ENCODE measurements at places on chromosomes 4 and X.

DNA sequence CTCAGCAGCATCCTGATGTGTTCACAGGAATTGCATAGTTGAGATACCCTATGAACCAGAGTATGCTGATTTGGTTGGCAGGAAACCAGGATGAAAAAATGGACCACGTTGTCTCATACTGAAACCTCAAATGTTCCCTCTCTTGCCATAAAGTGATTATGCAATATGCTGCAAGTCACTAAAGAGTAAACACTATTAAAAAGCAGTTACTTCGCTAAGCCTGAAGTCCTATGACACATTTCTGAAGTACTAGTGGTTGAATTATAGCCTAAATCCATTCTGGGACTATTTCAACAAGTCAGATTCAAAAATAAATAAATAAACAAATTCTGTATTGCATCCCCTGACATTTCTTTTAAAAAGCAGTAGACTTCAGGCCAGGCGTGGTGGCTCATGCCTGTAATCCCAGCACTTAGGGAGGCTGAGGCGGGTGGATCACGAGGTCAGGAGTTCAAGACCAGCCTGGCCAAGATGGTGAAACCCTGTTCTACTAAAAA lies 106.0 kb upstream of the NAP1L5 start:
- no peak for DNase-seq

- no peak for DNase-seq
Observed at GRCh38 chr4:152382057-152382785, 153.7 kb downstream of the FBXW7 start.

- DNase-seq, result no peak
Observed at GRCh38 chr4:76802236-76803021, 95.5 kb downstream of the SOWAHB start.

- no peak for DNase-seq
Observed at GRCh38 chr4:74157154-74157553, 764 bp upstream of the MTHFD2L start.

- no peak for DNase-seq
Observed at GRCh38 chrX:134073341-134073740, 87.9 kb upstream of the GPC3 start.

DNA sequence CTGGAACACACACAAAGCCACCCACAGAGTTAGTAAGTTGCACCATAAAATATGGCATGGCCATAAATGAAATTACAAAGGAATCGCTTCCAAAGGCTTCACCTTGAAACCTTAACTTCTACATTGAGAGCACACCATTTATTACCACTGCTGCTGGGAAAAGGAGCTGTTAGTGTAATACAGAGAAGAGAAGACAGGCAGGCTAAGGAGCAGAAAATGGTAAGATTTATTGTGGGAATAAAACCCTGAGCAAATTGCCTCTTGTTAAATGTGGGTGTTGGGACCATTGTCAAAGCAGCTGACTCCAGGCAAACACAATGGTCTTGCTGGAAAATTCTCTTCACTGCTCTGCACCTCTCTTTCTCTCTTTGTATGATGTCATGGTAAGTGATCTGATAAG lies 79.2 kb upstream of the NHS start:
- DNase-seq, result no peak

- DNase-seq, result no peak
Observed at GRCh38 chr4:30863021-30863420, 142.9 kb downstream of the PCDH7 start.

GRCh38 chrX:9997524-9997923 lies 30.4 kb downstream of the CLDN34 start:
- no peak for DNase-seq

- no peak for DNase-seq
Observed at GRCh38 chr4:121594796-121595526, 101.8 kb downstream of the ANXA5 start.

DNA sequence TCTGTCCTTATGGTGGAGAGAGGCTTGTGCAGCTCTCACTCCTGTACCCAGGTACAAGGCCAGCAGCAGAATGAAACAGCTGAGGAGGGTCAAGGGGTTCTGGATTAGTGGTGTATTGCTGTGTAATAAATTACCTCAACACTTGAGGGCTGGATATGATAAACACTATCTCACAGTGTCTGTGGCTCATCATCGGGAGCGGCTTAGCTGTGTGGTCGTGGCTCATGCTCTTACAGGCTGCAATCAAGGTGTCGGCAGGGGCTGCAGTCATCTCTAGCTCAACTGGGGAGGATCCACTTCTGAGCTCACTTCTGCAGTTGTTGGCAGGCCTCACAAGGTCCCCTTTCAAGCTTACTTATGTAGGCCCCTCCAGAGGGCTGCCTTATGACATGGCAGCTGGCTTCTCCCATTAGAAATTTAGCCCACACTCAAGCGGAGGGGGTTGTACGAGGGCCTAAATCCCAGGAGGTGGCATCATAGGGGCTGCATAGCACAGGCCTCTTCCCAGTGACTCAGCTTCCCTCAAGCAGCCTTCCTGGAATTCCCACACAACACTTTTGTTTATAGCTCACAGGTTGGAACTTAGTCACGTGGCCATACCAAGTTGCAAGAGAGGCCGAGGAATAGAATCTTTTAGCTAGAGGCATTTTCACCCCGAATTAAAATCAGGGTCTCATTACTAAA lies 148.2 kb upstream of the RPS6KA3 start:
- no peak for DNase-seq

- no peak for DNase-seq
Observed at GRCh38 chrX:100648458-100649417, 4.7 kb downstream of the SRPX2 start.

GRCh38 chrX:46551494-46552128 lies 6.4 kb upstream of the ZNF674 start:
- DNase-seq, result no peak

DNA sequence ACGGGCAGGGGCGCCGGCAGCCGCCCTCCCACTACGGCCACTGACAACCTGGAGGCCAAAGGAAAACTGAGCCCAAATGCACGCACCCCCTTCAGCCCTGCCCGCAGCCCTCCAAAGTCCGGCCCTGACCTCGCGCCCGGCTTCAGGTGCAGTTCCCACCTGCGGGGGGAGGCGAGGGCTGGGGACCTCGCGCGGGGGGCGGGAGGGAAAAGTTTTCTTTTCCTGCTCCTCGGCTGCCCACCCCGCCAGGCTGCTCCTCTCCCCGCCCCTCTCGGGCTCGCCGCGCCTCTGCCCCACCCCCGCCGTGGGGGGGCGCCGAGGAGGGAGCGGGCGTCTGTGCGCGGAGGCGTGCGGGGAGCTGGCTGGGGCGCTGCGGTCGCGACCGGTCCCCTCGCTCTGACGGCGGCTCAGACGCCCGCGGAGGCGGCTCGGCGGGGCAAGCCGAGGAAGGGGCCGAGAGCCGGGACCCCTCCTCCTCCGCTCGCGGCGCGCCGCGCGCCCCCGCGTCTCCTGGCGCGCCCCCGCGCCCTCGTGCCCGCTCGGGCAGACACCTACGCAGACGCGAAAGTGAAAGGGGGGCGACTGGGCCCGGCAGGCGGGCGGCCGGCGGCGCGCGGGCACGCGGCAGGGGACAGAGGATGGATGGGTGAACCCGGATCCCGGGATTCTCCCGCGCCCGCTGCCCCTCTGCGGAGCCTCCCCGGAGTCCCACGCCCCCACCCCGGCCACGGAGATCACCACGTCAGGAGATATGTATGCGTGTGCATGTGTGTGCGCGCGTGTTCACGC lies 3.1 kb upstream of the NR3C2 start:
- DNase-seq, result peak; percentile 66

DNA sequence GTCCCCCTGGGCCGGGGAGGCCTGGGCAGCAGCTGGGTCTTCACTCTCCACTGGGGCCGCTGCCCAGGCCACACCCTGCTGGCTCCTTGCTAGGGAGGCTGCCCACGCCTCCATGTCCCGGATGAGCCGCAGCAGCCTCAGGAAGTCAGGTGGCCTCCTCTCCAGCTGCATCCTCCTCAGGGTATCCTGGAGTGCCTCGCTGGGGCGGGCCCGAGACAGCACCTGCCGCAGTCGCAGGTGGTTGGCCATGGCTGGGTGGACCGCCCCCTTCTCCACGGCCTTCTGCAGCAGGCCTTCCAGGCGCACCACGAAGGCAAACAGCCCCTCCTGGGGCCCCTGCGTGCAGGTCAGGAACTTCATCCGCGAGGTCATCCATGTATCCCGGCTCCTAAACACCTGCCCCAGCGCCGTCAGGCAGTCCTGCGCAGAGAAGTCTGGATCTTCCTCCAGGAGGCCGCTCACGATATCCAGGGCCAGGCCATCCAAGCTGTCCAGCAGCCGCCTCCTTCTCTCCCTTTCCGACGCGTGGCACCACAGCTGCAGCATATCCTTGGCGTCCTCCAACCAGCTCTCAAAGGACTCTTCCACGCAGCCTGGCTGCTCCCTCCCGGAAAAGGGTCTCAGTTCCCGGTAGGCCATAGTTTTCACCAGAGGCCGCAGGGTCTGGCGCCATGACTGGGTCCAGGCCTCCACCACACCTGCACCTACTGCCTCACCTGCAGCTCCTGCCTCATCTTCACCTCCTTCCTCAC lies 2.1 kb downstream of the PNMA6F start:
- DNase-seq, result no peak

DNA sequence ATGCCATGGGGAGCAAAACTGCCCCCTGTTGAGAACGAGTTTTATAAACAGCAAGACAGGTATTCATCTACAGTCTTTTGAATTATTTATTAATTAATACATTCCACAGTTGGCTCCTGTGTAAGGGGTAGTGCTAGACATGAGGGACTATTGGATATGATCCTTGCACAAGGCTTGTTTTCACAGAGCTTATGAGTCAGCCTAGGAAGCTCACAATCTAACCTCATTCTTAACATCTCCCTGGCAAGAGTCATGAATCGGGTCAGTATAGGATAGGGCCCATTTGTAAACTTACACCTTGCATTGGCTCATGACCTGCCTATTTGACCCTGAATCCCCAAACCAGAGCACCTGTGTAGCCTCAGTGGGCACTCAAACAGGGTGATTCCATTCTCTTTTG lies 209.1 kb upstream of the HCCS start:
- DNase-seq, result no peak

DNA sequence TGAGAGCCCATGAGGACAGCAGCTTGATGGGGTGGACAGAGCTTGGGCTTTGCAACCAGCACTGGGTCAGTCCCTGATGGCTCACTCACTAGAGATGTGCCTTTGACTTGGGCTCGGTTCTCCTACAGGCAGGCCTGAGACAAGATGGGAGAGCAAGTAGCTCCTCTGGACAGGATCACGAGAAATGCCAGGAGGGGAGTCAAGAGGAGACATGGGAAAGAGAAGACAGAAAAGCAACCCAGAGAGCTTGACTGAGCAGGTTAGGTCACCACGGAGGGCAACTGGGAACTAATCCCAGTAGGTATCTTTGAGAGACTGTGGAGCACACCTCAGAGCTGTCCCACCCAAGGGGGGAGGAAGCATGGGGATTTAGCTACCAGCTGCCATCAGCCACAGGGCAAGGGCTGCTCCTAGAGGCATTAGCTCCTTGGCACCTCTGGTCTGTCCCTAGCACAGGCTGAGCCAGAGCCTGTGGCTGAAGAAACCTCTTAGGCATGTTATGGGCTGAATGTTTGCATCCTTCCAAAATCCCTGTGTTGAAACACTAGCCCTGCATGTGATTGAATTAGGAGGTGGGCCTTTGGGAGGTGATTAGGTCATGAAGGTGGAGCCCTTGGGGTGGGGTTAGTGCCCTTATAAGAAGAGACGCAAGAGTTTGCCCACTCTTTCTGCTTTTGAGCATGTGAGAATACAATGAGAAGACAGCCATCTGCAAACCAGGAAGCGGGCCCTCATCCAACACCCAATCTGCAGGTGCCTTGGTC lies 145.6 kb downstream of the SMIM20 start:
- no peak for DNase-seq

- no peak for DNase-seq
Observed at GRCh38 chr4:184499996-184500395, 25.6 kb upstream of the IRF2 start.

- DNase-seq, result no peak
Observed at GRCh38 chr4:23022032-23022431, 329.3 kb downstream of the GBA3 start.

- no peak for DNase-seq
Observed at GRCh38 chrX:109393859-109394258, 88.0 kb downstream of the GUCY2F start.

- no peak for DNase-seq
Observed at GRCh38 chr4:108109111-108109510, 59.6 kb downstream of the LEF1 start.

- peak; percentile 10 for DNase-seq
Observed at GRCh38 chr4:54063737-54064316, 578 bp downstream of the CHIC2 start.

DNA sequence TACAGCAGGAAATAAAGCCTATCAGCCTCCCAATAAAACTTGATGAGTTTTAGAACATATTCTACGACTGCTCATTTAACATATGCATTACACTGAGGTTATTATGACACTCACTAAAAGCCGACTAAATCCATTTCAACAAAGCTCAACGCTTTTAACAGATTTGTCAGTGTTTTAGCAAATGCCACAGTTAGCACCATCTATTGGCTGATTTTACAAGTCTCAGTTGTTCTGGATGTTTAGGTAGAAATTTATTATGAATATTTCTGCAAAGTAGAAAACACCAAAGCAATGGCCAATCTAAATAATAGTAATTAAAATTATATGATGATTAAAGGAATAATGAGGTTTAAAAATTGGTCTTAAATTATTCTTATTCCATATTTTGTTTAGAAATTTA lies 993.2 kb upstream of the PCDH7 start:
- no peak for DNase-seq

DNA sequence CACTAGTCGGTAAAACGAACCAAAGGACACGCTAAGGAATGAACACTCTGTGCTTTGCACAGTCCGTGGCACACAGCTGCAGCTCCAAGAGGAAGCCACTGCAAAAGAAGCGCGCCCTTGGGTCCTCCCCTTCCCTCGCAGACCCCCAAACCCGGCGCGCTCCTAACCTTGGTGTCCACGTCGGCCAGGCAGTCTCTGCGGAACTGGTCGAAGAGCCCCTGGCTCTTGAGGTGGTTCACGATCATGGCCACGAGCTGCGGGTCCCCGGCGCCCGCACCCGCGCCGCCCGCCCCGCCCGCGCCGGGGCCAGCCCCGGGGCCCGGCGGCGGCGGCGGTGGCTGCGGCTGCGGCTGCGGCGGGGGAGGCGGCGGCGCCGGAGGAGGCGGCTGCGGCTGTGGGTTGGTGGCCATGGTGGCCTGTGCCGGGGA lies 333 bp downstream of the BOD1L1 start:
- peak; percentile 9 for DNase-seq

DNA sequence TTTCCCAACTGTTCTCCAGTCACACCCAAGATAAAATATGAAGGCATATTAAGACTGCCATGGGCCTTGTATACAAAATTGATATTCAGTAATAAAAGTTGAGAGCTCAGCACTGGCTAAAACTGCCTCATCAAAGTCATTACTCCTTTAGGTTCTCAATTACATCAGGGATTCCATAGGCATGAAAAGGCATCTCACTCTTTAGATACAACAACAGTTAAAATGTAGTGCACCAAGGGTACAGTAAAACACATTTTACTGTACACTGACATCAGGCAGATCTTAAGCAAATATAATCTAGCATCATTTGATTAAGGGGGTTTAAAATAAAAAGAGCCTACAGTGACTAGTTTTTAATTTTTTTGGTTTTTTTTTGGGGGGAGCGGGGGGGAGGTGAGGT lies 107.7 kb downstream of the PPP3CA start:
- DNase-seq, result no peak

DNA sequence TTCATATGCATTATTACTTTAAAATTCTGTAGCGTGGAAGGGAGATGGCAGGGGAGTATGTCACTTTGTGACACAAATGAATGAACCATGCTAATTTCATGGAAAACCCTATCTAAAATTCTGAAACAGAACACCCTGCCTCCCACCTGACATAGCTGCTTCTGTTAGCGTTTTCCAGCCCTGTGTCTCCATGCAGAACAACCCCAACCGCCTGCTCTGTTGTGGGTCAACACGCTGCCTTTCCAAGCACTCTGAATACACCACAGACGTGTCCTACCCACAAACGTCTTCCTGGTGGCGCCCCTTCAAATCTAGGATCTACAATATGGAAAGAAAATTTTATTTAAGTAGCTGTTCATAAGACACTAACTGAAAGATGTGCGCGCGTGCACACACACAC lies 238.6 kb downstream of the TRIML1 start:
- DNase-seq, result no peak

Data from activated T-cell treated with anti-CD3 and anti-CD28 coated beads for 4 hours (primary cell).